Activated CD8-positive, alpha-beta T cell treated with anti-CD3 and anti-CD28 coated beads, Interleukin-2, amount 10 ng/mL, durations not matched to agents 7 days and 5 days (primary cell): ENCODE measurements at places on chromosomes 1 and 21. TPM values are rescaled to one million over a fixed set of nuclear protein-coding genes. Genes with fewer than 3 reads are reported as not detected.

DNA sequence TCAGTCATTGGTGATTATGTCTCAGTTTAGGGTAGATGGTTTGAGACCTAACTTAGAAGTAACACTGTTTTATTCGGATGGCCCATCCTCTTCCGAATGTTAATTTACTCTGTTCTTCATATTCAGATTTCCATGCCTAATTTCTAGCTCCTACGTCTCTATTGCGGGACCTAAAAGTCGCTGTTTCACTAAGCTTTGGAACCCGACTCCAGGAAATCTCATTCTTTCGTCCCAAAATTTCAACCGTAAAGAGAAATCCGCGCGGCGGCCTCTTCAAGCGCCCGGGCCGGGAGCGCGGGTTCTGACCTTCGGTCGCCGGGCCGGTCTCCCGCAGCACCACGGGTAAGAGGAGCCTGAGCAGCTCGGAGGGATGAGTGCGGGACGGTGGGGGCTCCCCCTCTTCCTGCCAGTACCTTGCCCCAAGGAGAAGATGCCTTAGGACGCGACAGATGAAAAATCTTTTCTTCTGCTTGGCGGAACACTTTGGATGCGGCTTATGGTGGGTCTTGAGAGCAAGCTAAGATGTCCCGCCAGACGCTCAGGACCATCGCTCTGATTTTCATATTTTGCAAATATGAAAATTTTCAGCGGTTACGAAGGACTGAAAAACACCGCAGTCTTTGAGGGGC, 128.7 kb downstream of the PPIAL4G start:
- no peak overlapping the region for H3K4me3 ChIP-seq
- no peak overlapping the region for H3K27ac ChIP-seq
- peaks cover 11% of the 10 kb centered on the region for H3K4me1 ChIP-seq
- H3K36me3 ChIP-seq: no peaks in the 10 kb centered on the region

DNA sequence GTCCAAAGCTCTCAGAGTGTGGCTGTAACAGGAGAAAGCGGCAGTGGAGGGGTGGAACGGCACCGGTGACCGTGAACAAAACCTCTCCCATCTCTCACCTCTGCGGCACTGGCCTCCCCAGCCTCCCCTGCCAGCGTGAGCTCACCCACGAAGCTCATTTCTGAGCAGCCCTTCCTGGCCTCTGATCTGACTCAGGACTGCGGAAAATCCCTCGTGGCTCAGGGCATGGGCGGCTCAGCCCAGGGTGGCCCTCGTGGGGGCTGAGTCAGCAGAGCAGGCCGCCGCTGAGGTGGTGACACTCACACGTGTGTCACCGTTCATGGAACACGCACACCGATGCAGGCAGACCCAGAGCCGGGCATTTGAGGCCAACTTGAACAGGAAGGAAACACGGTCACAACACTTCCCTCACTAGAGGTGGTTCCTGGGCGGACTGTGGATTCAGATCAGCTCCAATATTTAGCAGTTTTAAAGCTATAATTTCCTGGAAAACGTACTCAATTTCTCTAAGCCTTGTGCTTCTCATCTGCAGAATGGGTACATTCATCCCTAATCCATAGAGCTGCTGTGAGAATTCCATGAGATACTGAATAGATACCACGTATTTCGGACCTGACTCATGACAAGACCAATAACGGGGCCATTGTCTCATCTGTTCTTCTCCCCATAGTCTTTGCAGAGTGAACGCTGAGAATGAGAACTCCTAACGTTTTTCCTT, 115.0 kb upstream of the TMPRSS2 start:
- no peak overlapping the region for H3K4me3 ChIP-seq
- peaks cover 4% of the 10 kb centered on the region for H3K27me3 ChIP-seq
- no peaks in the 10 kb centered on the region for H3K36me3 ChIP-seq
- no peaks in the 10 kb centered on the region for H3K4me1 ChIP-seq
- no peak for DNase-seq

GRCh38 chr1:231629132-231629531, 2.5 kb downstream of the DISC1 start:
- peaks cover 30% of the 10 kb centered on the region for H3K4me1 ChIP-seq
- H3K36me3 ChIP-seq: no peaks in the 10 kb centered on the region
- DNase-seq: peak; percentile 41
- peaks cover 2% of the 10 kb centered on the region for H3K27me3 ChIP-seq
- H3K27ac ChIP-seq: peak overlapping the region; percentile 42

Gene PGLYRP3
- not detected for total RNA-seq

DNA sequence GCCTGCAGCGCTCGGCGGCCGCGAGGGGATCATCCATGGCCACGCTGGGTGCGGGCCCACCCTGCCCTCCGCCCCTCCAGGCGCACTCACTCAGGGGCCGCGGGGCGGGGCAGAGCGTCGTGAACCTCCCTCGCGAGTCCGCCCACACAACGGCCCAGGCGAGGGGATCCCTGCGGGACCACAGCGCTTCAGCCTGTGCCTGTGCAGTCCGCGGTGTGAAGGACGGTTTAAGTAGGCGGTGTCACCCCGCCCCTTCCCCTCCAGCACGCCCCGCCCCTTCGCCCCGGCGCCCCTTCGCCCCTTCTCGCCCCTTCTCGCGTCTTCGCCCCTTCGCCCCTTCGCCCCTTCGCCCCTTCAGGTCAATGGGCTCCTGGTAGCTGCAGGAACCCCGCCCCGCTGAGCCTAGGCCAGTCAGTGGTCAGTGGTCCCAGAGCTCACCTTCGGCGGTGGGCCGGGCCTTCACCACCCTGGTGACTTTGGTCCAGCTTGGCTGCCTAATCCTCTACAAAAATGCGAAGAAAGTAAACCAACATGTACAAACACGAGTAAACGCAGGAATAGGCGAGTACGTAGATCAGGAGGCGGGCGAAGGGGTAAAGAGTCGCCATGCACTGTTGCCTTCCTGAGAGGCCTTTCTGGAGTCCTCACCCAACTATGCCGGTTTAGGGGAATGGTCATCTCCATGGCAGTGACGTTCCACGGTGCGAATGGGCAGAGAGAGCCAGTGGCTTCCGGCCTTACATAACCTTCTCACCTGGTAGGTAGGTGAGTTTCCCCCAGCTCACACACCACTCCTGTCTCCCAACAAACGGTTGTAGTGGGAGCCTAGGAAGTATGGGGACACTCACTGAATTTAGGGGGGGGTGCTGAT, 19.6 kb upstream of the DMRTB1 start:
- no peaks in the 10 kb centered on the region for H3K4me1 ChIP-seq
- H3K36me3 ChIP-seq: no peaks in the 10 kb centered on the region
- H3K27ac ChIP-seq: no peak overlapping the region
- H3K27me3 ChIP-seq: peaks cover 9% of the 10 kb centered on the region

GRCh38 chr1:62964141-62964540, 180.2 kb downstream of the ATG4C start:
- DNase-seq: no peak
- peaks cover 2% of the 10 kb centered on the region for H3K27me3 ChIP-seq
- H3K27ac ChIP-seq: no peak overlapping the region

- no peak overlapping the region for H3K4me3 ChIP-seq
- H3K27ac ChIP-seq: no peak overlapping the region
- H3K4me1 ChIP-seq: peaks cover 10% of the 10 kb centered on the region
- DNase-seq: no peak
These were observed 48.7 kb downstream of the FHAD1 start for GRCh38 chr1:15295696-15296095.

DNA sequence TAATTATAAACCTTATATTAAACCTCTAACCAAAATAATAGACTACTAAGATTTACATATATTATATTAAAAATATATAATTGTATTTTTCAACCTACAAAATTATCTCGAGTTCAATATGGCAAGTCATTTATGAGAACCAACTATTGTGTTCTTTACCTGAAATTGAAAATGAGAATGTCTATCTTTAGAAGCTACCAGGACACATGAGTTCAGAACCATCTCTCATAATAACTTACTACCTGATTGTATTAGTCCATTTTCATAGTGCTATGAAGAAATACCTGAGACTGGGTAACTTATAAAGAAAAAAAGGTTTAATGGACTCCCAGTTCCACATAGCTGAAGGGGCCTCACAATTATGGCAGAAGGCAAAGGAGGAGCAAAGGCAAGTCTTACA, 6.8 kb downstream of the HAO2 start:
- H3K27me3 ChIP-seq: peaks cover 13% of the 10 kb centered on the region
- no peak overlapping the region for H3K27ac ChIP-seq
- no peak overlapping the region for H3K4me3 ChIP-seq
- no peaks in the 10 kb centered on the region for H3K36me3 ChIP-seq
- no peak for DNase-seq
- no peaks in the 10 kb centered on the region for H3K4me1 ChIP-seq

DNA sequence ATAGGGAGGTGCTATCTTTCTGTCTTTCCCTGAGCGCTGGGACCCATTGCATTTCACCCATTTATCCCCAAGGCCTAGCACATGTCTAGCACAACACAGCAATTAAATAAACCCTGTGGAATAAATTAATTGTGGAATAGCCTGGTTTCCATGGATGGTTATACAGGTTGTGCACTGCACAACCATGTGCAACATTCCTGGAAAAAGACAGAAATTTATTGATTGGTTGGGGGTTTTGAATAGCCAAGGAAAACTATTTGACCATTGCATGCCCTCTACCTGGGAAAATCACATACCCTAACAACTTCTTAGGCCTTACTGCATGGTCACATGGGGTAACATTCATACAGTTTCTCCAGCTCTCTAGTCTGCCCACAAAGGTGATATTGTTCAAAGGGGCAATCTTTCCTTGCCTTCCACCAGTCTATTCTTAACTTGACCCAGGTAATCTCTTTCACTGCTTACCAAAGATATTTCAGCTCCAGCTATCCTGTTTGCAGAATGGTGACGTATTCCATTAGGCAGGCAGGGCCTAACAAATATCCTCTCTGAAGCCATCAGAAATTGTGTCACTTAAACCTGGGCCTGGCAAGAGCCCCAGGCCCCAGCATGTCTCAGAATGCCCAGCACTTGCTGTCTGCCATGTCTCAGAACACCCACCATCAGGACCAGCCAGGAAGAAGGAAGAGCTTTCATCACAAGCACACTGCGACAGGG, 157.9 kb upstream of the RAB4A start:
- peaks cover 2% of the 10 kb centered on the region for H3K27me3 ChIP-seq
- no peak for DNase-seq
- H3K4me3 ChIP-seq: no peak overlapping the region
- no peaks in the 10 kb centered on the region for H3K36me3 ChIP-seq
- H3K27ac ChIP-seq: no peak overlapping the region

Gene FAM78B
- total RNA-seq: 0.18 TPM

DNA sequence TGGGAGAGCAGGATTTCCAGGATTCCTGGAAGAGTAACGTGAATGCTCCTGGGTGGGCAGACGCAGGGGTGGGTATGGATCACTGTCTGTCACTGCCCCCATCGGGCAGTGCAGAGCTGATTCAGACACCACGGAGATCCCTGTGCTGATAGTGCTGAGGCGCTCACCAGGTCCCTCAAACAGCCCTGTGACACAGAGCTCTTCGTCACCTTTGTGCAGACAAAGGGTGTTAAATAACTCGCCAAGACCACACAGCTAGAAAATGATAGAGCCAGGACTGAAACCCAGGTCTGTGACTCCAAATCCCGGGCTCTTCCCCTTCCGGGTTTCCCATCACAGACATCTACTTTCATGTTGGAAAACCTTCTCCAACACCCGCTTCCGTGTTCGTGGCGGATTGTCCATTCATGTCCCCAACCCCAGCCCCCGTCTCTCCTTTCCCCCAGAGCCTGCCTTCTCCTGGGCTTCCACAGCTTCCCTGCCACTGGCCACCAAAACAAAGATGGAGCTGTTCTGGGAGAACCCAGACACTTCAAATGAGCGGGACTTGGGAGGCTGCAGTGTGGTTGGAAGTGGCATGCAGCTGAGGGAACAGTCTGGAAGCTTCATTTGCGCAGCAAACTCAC, 2.6 kb downstream of the EFHD2 start:
- H3K27me3 ChIP-seq: peaks cover 17% of the 10 kb centered on the region
- H3K4me1 ChIP-seq: peaks cover 60% of the 10 kb centered on the region
- peaks cover 44% of the 10 kb centered on the region for H3K36me3 ChIP-seq
- peak overlapping the region; percentile 89 for H3K4me3 ChIP-seq
- H3K27ac ChIP-seq: peak overlapping the region; percentile 18

- H3K27ac ChIP-seq: no peak overlapping the region
- H3K27me3 ChIP-seq: peaks cover 4% of the 10 kb centered on the region
- no peak for DNase-seq
- H3K36me3 ChIP-seq: no peaks in the 10 kb centered on the region
These were observed 106.2 kb downstream of the EPHB2 start for GRCh38 chr1:22816803-22817202.

DNA sequence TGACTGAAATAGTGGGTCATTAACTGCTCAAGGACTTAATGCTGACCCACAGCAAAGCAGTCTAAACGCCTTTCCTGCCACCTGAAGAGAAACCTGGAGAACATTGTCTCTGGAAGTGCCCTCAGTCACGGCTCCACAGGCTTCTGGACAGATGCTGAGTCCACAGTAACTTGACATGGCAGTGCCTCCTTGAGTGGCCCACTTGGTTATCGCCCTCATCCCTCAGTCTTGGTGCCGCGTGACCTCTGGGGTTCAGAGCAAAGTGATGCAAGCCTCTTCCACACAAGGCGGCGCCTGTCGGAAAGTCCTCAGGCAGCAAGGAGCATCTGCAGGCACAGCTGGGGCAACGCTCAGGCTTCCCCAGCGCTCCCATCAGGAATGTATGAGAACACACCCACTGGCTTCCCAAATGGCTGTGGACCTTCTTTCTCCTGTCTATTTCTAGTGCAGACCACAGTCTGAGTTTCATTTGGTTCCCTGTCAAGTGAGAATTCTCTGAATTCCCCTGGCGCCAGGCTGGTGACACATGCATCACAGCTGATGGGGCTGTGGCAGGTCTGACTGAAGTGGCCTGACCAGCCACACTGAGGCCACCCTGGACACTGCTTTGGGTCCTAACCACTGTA, 13.0 kb upstream of the ANGPTL7 start:
- no peaks in the 10 kb centered on the region for H3K4me1 ChIP-seq
- no peak overlapping the region for H3K4me3 ChIP-seq
- H3K27ac ChIP-seq: no peak overlapping the region
- no peak for DNase-seq
- H3K27me3 ChIP-seq: no peaks in the 10 kb centered on the region

GRCh38 chr1:199291022-199291740, 652.3 kb downstream of the PTPRC start:
- no peak overlapping the region for H3K27ac ChIP-seq
- no peak overlapping the region for H3K4me3 ChIP-seq
- no peaks in the 10 kb centered on the region for H3K27me3 ChIP-seq
- H3K4me1 ChIP-seq: no peaks in the 10 kb centered on the region
- no peak for DNase-seq

DNA sequence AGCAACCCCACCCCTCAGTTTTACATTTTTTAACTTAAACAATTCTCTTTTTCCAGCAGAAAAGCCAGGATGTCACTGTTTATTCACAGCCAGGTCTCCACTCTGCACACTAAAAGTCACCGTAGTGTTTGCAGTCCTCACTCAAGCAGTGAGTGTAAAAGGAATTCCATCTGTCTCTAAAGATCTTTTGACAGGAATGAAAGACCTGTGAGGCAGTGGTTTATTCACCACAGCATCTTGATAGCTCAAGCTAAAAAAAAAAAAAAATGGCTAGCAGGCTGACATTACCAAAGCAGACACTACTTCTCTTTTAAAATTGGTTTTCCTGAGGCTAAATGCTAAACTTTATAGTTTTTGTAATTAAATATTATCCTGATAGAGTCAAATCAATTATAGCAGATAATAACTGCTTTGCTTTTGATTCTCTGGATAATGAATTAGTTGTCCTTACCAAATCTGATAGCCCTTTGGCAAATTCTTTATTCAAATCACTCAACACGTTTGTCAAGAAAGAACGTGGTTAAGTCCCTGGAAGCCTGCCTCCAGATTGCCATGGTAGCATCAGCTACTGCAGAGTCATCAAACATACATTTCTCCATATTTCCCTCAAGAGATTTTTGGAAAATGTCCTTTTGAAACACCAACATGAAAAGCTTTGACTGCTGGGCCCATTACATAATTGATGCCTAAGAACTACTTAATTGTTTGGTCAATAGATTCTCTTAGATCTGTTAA, 22.2 kb upstream of the SLC5A9 start:
- no peaks in the 10 kb centered on the region for H3K4me1 ChIP-seq
- no peak overlapping the region for H3K4me3 ChIP-seq
